GM12878 (cell line): ENCODE measurements at places on chromosomes 1 and 21.

GRCh38 chr1:228120857-228121489 is 11.9 kb upstream of the MRPL55 start:
- H3K27ac ChIP-seq: no peak overlapping the region
- no peak overlapping the region for H3K4me3 ChIP-seq
- no peaks in the 10 kb centered on the region for H3K4me1 ChIP-seq
- DNase-seq: no peak
- no peaks in the 10 kb centered on the region for H3K27me3 ChIP-seq

DNA sequence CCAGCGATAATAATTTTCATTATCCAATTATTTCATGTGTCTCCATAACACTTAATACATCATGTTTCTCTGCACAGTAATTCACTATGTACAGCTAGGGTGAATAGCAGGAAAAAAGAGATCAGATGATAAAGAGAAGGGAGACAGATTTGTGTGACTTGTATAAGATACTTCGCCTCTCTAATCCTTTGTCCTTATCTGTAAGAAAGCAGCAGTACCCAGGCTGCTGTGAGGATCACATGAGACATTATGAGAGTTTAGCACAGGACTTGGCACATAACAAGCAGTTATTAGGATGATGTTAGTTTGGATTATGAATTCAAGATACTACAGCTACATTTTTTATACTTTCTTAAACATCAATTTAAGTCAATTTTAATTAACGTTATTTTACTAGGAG is 6.3 kb downstream of the ERG start:
- H3K27ac ChIP-seq: no peak overlapping the region
- H3K27me3 ChIP-seq: peaks cover 5% of the 10 kb centered on the region

DNA sequence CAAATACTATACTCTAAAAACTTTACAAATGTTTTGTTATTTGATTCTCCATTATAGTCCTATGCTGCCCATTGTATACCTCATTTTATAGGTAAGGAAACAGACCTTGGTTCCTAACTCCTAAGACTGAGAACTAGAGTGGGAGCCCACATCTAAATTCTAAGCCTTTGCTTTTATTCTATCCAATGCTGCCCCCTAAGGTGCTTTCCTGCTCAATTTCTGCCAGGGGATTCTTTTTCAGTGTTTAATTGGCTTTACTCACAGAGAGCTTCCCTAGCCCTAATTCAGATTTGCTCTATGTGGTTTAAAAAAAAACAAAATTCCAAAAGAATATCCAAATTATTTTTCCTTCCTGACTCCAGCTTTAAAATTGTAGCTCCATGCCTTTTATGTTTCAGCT is 64.5 kb downstream of the KIF14 start:
- no peaks in the 10 kb centered on the region for H3K27me3 ChIP-seq
- H3K27ac ChIP-seq: no peak overlapping the region
- peaks cover 9% of the 10 kb centered on the region for H3K36me3 ChIP-seq
- H3K4me1 ChIP-seq: peaks cover 2% of the 10 kb centered on the region; the same call in 1 of the 2 replicates
- no peak overlapping the region for H3K4me3 ChIP-seq

DNA sequence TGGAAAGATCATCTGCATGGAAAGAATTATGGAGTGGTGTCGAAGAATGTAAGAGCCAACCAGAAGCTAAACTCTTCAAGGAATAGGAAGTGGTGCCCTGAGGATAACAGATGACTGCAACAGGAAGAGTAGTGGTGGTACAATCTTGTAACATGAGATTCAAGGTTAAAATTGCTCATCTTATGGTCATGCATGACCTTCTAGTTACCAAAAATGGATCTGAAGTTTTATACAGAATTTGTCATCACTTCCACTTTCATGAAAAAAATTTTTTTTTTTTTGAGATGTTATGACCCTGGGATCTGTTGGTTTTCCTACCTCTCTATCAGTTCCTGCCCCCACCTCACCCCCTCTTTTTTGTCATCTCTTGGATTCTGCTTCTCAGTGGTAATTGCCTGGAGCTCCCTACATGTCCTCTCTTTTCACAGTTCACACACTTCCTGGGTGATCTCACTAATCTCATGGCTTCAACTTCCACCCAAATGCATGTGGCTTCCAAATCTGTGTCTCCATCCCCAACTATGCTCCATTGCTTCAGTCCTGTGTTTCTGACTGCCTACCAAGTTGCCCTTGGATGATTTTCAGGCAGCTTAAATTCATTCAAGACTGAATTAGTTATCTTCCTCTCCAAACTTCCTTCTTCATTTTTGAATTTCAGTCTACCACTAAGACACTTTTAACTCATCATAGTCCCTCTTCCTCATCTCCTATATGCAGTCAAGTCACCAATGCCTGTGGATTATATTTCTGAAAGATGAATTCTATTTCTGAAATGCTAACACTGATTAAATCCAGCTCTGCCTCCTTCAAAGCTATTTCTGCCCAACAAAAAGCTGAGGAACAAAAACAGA is 48.4 kb downstream of the SLAMF6 start:
- peaks cover 28% of the 10 kb centered on the region for H3K4me1 ChIP-seq
- H3K27me3 ChIP-seq: no peaks in the 10 kb centered on the region
- peak overlapping the region; percentile 77 for H3K27ac ChIP-seq
- H3K36me3 ChIP-seq: no peaks in the 10 kb centered on the region
